ENCODE measurements at places on chromosomes 12 and 14.

GRCh38 chr12:71665090-71665463 lies 976 bp downstream of the THAP2 start:
- DNase-seq, result no peak

DNA sequence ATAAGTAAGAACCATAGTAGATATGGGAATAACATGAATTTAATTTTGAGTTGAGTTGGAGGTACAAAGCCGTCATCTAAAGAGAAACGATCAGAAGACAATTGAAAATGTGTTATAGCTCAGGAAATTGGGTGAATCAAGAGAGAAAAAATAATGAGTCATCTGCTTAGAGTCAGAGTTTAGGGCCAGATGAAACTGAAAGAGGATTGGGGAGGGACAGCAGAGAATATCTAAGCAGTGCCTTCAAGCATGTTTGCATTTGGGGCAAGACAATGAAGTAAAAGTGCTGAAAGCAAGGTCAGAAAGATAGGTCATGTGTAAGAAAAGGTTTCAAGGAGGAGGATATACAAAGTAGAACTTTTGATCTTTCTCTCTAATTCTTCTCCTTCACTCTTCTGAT lies 49.4 kb downstream of the SLC15A5 start:
- DNase-seq, result no peak

- DNase-seq, result no peak
These were observed 36.4 kb upstream of the ATF1 start for GRCh38 chr12:50727466-50727865.

DNA sequence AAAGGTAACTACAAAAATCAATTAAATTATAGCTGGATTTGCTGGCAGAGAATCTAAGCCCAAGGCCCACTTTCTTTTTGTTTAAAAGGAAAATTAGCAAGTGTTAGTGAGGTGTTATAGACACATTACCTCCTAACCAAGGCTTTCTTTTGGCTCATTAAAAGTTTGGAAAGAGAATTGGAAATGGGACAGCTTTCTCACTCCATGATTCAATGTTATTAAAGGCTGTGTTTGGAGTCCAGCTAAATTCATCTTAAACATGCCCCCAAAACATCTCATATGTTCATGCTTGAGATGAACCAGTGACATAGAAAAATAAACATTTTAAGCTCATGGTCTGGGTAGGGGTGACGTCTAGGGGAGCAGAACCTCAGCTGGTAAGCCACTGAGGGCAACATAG lies 13.4 kb upstream of the PGF start:
- no peak for DNase-seq

GRCh38 chr12:3077572-3078081 lies 448 bp downstream of the TSPAN9 start:
- DNase-seq, result no peak

GRCh38 chr12:130929363-130929762 lies 24.3 kb upstream of the ADGRD1 start:
- no peak for DNase-seq
